Activated T-helper 9 cell treated with anti-CD3 and anti-CD28 coated beads, Interleukin-2, amount 50 U/mL, for 16 hours (primary cell): ENCODE measurements at places on chromosomes 5 and 9.
A peak's percentile ranks its signal among the peaks of the same experiment; 100 is the strongest.

- DNase-seq: no peak
These were observed 22.1 kb upstream of the PLPP6 start for GRCh38 chr9:4640027-4640426.

DNA sequence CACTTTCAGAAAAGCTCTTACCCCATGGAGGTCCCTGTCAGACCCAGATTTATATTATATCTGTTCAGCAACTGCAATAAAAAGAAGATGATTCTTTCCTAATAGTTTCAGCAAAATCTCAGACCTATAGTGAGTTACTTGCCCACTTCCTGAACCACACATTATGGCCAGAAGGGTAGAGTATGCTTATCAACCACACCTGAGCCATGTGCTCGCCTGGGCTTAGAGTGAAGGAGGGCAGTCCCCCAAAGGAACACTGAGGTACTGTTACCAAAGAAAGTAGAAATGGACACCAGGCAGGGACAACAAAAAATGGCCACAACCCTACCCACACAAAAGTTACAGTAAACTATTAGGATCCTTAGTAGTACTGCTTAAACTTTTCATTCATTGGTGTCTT, 128.7 kb downstream of the ZNF608 start:
- DNase-seq: no peak

GRCh38 chr5:179308563-179309382, 36.5 kb downstream of the ADAMTS2 start:
- DNase-seq: no peak

GRCh38 chr5:56737002-56737621, 78.2 kb upstream of the MAP3K1 start:
- no peak for DNase-seq

GRCh38 chr5:130386155-130386554, 481.9 kb downstream of the CHSY3 start:
- no peak for DNase-seq

GRCh38 chr5:159712672-159713071, 203.6 kb upstream of the ADRA1B start:
- no peak for DNase-seq

DNA sequence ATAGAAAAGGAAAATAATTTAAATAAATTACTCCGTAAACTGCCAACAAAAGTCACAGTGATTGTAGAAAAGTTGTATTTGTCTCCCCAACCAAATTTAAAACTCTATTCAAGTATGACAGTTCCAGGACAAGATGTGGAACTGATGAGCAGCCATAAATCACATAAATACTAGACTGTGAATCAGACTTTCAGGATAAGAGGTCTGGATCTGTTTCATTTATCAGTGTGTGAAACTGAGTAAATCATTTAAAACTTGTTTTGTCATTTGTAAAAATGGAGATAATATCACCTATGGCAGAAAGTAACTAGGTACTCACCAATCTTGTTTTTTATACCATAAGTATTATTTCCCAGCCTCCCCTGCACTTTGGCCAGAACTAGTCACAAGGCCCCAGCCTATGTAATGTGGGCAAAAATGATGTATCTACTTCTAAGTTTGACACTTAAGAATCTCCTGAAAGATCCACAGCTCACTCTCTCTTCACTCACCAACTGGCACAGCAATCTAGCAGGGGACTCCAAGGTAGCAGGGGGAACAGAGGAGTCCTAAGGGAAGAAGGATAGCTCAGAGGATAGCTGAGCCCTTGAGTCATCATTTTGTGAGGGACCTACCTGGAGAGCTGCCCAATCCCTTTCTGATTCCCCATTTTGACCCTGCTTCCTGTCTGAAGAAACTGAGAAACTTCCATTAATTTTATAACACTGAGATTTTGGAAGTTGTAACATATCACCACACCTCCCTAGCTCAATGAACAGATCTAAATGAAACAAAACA, 31.6 kb downstream of the TMEM161B start:
- no peak for DNase-seq

DNA sequence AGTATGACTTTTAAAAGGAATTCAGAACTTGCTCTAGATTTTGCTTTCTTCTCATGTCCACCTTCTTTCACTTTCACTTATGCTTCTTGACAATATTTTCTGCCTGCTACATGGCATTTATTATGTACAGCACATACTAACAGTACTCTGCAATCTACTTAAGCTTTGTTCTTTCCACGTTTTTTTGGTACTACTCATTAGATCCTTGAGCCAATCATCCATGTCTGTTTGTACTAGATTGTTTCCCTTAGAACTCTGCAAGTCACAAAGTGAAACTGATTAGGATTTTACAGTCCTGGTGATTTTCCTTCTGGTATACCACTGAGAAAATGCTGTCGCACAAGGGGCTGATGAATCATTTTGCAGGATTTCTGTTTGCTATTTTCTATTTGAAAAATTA, 78.3 kb downstream of the PARP8 start:
- no peak for DNase-seq

GRCh38 chr9:118444403-118444802, 740.2 kb downstream of the TLR4 start:
- DNase-seq: no peak

DNA sequence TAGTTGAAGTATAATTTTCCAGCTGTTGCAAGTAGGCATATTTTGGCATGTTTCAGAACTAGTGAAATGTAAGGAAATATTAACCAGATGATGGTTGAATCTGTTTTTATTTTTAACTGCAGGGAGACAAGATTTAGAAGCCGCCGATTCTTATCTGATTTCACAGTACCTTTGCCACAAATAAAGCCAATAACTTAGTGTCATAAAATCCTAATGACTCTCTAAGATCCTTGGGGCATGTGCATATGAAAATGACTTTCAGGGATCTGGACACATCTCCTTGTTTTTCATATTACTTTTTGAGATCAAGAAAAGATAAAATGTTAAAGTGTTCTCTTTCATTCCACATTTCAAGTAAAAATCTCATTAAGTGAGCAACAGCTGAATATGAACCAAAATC, 125.8 kb upstream of the CNTLN start:
- no peak for DNase-seq

GRCh38 chr5:2206293-2207108, 323.8 kb upstream of the IRX4 start:
- DNase-seq: no peak

GRCh38 chr9:2741441-2742158, 24.3 kb downstream of the KCNV2 start:
- no peak for DNase-seq

GRCh38 chr5:1073239-1074102, 38.4 kb downstream of the SLC12A7 start:
- no peak for DNase-seq

DNA sequence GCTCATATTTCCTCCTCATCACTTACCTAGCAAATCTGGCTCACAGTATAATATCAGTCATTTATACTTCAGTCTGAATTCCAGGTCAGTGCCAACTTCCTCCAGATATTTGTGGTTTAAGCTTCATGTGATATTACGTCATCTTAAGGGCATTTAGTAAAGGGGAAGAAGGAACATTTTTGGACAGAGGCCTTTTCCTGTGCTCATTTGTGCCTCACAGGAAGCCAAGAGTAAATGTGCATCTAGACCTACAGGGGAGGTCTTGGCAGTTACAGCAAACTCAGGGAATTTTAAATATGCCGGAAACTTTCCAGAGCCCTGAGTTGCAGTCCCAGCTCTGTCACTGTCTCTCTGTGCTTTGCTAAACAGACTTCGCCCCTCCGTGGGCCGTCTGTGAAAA, 12.3 kb upstream of the KCNIP1 start:
- DNase-seq: no peak

- no peak for DNase-seq
These were observed 1.4 kb upstream of the NFX1 start for GRCh38 chr9:33288828-33289483.

DNA sequence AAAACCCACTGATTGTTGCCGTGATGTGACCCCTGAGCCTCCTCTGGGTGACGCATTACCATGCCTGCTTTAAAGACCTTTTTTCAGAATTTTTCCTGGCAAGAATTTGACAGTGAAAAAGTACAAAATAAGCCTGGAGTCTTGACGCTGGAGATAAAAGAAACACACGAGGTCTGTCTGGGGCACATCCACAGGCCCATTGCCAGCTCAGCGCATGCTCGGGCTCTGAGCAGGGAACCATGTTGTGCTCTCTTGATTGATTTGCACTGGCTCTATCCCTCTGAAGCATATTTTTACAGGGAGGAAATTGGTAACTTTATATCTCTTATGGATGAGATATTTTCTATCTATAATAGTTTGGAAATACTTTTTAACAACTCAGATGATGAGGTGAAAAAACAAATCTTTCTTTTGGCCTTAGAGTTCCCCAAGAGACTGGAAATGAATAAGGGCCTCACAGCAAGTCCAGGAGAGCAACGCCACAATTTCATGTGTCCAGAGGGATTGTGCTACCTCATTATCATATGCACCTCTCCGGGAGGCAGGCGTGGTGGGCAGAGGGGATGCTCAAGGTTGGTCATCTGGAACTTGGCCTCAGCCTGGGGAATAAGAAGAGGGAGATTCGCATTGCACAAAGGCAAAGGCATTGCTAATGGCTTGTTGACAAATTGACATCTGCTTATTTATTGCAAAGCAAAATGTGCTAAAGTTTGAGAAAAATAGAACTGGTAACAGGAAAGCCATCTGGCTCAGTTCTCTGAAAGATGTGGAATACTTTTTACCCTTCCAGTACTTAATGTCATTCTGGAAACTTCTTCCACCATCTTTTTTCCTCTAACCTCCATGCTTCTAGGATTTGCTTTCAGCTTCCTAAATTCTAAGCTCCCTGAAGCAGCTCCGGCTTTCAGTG, 183.8 kb downstream of the PJA2 start:
- no peak for DNase-seq

- DNase-seq: no peak
These were observed 45.8 kb upstream of the STK32A start for GRCh38 chr5:147189109-147189424.

- no peak for DNase-seq
These were observed 100.4 kb upstream of the FAM174A start for GRCh38 chr5:100434815-100435214.

DNA sequence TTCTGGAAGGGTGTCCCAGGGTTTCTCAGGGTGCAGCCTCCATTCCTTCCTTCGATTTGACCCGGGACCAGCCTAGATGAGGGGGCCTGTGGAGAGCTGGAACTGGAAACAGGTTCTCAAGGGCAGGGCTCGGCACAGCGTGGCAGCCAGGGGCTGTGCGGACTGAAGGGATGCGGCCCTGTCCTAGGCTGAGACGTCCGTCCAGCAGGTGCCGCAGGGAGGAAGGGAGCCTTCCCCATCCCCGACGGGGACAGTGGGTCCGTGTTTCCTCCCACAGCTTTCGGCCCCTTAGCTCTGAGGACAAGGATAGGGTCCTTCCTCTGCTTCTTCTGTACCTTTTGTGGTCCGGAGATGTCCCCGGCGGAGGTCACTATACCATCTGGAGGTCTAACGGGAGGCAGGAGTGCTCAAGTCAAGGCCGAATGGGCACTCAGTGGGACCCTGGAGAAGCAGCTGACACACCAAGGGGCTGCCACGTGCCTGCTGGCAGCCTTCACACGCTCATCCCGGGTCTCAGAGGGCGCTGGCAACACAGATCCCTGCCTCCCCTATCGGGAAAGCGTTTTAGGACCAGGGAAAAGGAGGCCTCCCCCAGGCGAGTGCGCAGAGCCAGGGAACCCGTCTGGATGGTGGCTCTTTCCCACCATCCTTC, 49.9 kb downstream of the USP20 start:
- DNase-seq: no peak

- DNase-seq: no peak
These were observed 27.5 kb downstream of the GPX3 start for GRCh38 chr5:151047814-151048425.

GRCh38 chr5:109053995-109054417, 306.3 kb downstream of the FER start:
- no peak for DNase-seq

GRCh38 chr5:91177639-91178038, 205.5 kb downstream of the ARRDC3 start:
- DNase-seq: no peak

- DNase-seq: no peak
These were observed 140.0 kb upstream of the RAD23B start for GRCh38 chr9:107142896-107143603.

GRCh38 chr9:76441551-76442322, 17.2 kb upstream of the GCNT1 start:
- peak; percentile 15 for DNase-seq

DNA sequence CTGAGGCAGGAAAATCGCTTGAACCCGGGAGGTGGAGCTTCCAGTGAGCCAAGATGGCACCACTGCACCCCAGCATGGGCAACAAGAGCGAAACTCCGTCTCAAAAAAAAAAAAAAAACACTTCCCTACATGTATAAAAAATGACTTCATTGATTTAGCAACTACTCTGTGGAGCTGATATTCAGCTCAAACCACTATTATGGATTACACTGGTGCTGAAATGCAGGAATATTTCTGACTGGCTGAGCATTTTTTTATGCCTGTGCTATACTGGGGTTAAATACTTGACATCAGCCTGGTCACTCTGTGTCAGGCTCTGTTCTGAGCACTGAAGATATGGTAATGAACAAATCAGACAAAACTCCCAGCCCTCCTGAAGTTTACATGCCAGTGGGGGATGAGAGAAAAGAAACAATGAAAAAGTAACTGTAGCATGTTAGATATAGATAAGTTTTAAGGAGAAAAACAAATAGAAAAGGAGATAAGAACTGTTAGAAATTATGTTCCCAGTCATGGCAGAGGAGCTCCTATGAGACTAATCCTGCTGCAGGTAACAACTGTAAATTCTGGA, 22.6 kb upstream of the TTC39B start:
- DNase-seq: no peak

GRCh38 chr5:88664645-88665044, 218.3 kb downstream of the MEF2C start:
- DNase-seq: no peak

DNA sequence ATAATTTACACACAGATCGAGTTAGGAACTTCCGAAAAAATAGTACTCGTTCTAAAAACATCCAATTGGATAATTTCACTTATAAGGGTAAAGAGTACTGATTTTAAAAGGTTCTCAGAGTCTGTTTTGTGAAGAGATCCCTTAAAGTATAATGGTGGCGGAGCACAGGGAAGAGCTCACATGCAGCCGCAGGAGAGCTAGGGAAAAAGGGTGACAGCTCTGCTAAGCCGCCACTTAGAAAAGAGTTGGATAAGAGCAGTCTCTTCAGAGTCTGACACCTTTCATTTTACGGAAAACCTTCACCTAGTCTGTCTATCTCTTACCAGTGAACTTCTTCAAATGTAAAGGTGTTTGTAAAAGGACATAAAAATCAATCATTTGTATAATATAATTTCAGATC, 149.9 kb downstream of the COMMD10 start:
- no peak for DNase-seq

GRCh38 chr9:17064558-17064957, 70.3 kb upstream of the CNTLN start:
- no peak for DNase-seq

DNA sequence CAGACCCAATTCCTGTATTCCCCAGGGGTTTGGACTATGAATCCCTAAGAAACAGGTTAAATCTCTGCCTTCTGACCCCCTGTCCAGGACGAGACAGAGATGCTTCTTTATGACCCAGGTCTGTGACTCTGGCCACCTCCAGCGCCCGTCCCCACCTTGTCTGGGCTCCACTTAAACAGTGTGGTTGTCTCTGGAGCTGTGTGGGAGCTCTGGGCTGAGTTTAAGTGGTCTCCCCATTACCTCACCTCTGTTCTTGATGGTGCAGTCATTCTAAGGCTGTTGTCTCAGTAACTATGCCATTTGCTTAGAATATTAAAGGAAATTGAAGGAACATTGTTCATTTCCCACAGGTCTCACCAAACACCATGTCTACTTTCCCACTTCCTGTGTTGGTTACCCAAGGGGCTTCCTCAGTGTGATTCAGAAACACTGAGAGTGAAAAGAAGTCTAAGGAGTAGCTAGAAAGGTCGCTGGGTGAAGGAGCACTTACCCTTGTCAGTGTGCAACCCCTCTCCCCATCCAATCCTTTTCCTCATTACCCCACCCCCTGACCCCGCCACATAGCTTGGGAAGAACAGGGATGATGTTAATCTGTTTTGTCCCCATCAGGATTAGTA, 127.8 kb upstream of the CKMT2 start:
- DNase-seq: no peak
